H1 (cell line): ENCODE measurements at places on chromosomes 13 and 19.

- peak; percentile 78 for DNase-seq
Observed at GRCh38 chr19:54133312-54133956, 4.1 kb upstream of the CNOT3 start.

DNA sequence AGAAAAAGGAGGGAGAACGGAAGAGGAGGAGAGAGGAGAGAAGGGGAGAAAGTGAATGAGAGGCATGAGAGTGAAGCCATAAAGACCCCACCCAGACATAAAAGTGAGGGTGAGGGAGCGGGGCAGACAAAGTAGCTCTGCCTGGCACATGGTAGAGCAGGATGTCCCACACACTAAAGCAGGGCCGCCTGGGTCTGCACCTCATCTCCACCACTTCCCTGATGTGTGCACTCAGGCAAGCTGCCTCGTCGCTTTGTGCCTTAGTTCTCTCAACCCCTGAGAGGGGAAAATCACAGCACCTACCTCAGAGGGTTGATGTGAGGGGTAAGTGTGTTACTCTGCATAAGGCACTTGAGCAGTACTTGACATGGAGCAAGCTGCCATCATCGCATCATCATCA, 488.1 kb downstream of the COG6 start:
- DNase-seq, result no peak

DNA sequence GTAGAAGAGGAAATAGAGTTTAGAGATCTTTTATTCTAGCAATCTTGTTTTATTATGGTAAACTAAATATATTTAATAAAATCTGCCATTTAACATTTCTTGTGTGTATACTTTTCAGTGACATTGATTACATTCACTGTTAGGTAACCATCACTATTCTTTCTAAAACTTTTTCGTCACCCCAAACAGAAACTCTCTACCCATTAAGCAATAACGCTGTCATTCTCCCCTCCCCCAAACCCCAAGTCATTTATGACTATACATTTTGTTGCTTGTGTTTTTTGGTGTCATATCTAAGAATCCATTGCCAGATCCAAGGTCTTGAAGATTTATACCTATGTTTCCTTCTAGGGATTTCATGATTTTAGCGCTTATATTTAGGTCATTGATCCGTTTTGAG, 10.6 kb downstream of the URI1 start:
- no peak for DNase-seq

DNA sequence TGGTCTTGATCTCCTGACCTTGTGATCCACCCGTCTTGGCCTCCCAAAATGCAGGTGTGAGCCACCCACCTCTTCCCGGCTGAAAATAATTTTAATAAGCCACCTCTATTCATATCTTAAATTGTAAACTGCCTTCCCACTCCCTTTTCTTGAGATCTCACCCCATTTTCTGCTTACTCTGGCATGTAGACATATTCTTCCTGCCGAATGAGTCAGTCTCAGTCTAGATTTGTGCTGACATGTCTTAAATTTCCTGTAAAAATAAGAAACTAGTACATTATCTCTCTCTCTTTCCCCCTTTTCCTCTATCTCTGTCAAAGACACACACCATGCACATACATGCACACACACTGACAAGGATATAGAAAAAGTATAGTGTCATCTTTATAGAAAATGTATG, 60.9 kb downstream of the THSD1 start:
- no peak for DNase-seq

DNA sequence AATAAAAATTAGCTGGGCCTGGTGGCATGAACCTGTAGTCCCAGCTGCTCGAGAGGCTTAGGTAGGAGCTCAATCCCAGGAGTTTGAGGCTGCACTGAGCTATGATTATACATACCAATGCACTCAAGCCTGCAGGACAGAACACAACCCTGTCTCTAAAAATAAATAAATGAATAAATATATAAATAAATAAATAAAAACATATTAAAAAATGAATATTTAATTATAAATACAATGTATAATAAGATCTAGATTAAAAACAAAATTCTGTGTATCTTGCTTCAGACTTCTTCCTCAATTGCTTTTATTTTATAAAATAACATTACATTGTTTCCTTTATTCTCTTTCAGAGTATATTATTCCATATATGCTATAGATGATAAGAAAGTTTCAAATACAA, 1964.1 kb downstream of the PCDH9 start:
- no peak for DNase-seq

GRCh38 chr13:25869941-25870340, 181.9 kb downstream of the SHISA2 start:
- no peak for DNase-seq

GRCh38 chr19:35963514-35963913, 27.3 kb downstream of the LRFN3 start:
- peak; percentile 88 for DNase-seq

DNA sequence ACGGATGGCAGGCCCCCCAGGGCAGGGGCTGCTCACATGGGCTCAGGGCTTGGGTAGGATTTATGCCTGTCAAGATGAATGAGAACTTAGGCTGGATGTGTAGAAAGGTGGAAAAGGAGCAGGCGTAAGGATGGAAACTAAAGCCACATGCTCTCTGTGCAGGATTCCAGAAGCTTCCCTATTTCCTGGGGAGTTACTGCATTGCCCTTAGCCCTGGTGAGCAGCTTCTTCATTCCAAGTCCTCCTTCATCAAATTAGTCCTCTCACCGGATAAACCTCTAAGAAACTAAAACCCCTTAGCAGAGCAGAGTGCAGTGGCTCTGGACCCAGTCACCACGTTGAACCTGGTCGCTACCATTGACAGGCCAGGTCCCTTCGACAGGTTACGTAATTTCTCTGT, 7.4 kb downstream of the ATP12A start:
- no peak for DNase-seq

- DNase-seq, result no peak
Observed at GRCh38 chr13:102915393-102915930, 69.6 kb downstream of the ERCC5 start.

GRCh38 chr13:76656056-76656455, 230.1 kb downstream of the KCTD12 start:
- DNase-seq, result no peak

GRCh38 chr13:33277946-33278345, 7.6 kb downstream of the STARD13 start:
- no peak for DNase-seq

GRCh38 chr19:47353307-47353712, 4.2 kb downstream of the DHX34 start:
- no peak for DNase-seq

- DNase-seq, result no peak
Observed at GRCh38 chr13:45194081-45194939, 6.5 kb downstream of the KCTD4 start.

GRCh38 chr13:93420887-93421286, 194.3 kb downstream of the GPC6 start:
- no peak for DNase-seq

- no peak for DNase-seq
Observed at GRCh38 chr13:70874636-70875035, 766.4 kb upstream of the KLHL1 start.

DNA sequence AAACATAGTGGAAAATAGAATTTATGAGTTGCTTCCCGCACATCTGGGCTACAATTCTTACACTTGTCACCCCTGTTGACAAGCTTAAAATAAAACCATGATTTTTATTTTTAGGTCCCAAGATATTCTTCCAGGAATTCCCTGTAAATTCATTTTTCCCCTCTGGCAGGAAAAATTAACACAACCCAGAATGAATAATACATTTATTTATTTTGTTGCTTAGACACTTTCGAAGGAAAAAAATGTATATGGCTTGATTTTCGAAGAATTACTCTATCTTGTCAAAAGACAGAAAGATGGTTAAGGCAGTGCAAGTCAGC, 74.4 kb downstream of the LHFPL6 start:
- DNase-seq, result no peak

GRCh38 chr13:46025157-46025556, 27.4 kb downstream of the ZC3H13 start:
- DNase-seq, result no peak

- DNase-seq, result no peak
Observed at GRCh38 chr19:17328517-17329365, 5.9 kb downstream of the ANO8 start.

GRCh38 chr13:32829269-32829668, 187.0 kb upstream of the KL start:
- no peak for DNase-seq

- DNase-seq, result no peak
Observed at GRCh38 chr13:98595134-98595533, 18.2 kb upstream of the STK24 start.

GRCh38 chr19:33758541-33759013, 38.1 kb upstream of the KCTD15 start:
- DNase-seq, result no peak

- DNase-seq, result no peak
Observed at GRCh38 chr13:92137520-92137919, 739.1 kb downstream of the GPC5 start.

- DNase-seq, result no peak
Observed at GRCh38 chr19:10915130-10916091, 13.0 kb downstream of the YIPF2 start.

GRCh38 chr13:49455007-49455398, 10.9 kb downstream of the SETDB2 start:
- no peak for DNase-seq

DNA sequence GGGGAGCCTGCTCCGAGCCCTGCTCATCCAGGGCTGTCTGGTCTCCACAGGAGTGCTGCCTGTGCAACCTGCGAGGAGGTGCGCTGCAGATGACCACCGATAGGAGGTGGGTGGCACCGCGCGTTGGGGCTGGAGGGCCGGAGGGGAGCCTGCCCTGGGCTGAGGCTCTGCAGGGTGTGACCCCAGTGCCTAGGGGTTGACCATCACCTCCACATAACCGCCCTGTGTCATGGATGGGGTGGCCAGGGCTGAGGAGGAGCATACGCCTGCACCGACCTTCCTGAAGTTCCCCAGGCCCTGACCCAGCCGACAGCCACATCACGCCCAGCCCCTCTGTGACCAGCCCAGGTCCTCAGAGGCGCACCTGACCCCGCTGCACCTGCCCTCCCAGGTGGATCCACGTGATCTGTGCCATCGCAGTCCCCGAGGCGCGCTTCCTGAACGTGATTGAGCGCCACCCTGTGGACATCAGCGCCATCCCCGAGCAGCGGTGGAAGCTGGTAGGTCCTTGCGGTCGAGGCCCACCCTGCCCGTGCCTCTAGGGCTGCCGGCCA, 168.7 kb downstream of the KDM4B start:
- DNase-seq, result peak; percentile 66

DNA sequence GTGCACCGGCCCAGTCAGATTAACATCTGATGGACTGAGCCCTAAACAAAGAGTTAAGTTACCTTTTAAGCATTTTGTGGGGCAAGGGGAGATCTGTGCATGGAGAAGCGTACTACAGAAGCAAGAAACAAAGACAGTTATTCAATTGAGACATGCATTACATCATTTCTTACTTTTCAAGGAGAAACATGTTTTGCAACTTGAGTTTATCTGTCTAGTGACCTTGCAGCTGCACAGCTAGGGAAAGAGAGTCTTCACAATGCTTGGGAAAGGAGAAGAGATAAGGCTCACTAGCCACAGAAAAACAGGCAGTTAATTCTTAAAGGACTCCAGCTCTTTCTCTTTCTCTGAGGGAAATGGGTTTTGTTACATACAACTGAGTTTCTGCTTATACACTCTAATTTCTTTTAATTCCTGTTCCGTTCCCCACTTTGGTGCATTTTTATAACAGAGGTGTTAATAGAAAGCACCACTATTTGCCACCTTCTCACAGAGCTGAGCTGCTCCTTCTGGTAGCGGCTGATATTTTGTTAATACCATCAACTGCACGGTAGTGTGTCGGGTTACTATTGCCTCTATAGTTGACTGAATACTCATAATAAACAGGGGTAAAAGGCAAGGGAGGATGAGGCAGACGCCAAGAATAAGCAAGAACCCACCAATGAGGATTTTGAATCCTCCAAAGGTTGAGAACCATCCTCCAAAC, 55.9 kb downstream of the ZNF431 start:
- DNase-seq, result no peak

- DNase-seq, result no peak
Observed at GRCh38 chr13:95564733-95565291, 12.3 kb downstream of the CLDN10 start.

DNA sequence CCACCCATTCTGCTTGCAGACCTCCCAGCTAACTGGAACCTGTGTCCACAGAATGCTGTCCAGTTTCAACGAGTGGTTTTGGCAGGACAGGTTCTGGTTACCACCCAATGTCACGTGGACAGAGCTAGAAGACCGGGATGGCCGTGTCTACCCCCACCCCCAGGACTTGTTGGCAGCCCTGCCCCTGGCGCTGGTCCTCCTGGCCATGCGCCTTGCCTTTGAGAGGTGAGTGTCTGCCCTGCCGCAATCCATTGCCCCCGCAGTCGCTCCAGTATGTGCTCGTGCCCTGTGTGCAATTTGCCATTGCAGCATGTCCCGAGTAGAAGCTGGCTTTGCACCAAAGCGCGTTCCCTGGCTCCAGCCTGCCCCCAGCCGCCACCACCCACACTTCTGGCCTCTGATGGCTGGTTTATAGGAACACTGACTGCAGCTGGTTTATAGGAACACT, 41.9 kb downstream of the CERS4 start:
- DNase-seq, result no peak

- no peak for DNase-seq
Observed at GRCh38 chr13:110304256-110304655, 2.7 kb downstream of the COL4A1 start.

DNA sequence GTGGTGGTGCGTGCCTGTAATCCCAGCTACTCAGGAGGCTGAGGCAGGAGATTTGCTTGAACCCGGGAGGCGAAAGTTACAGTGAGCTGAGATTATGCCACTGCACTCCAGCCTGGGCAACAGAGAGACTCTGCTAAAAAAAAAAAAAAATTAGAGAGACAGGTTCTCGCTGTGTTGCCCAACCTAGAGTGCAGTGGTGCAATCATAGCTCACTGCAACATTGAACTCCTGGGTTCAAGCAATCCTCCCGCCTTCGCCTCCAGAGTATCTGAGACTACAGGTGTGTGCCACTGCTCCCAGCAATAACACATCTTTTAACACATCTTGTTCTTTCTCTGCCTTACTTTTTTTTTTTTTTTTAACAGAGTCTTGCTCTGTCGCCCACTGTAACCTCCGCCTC, 32.7 kb downstream of the CLEC17A start:
- DNase-seq, result no peak

GRCh38 chr13:83765796-83766195, 116.5 kb downstream of the SLITRK1 start:
- no peak for DNase-seq

DNA sequence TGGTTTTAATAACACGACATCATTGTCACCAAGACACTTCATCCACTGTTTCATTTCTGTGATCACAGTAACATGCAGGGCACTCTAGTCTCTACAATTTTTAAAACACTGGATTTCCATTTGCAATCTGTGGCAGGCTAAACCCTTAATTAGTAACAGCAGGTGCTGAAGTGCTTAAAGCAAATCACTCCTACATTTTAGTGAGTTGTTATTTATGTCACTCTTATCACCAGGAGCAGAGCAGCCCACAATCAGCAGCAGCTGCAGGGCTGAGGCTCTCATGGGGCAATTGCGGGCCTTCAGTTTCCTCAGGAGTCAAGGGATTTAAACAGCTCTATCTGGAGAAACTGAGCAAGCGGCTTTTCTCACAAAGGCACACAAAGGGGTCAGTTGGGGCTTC, 1.6 kb downstream of the SOHLH2 start:
- no peak for DNase-seq

- no peak for DNase-seq
Observed at GRCh38 chr13:27168086-27168485, 3.5 kb downstream of the USP12 start.

- no peak for DNase-seq
Observed at GRCh38 chr13:48680756-48681392, 27.1 kb downstream of the CYSLTR2 start.
